Liver (tissue), 10 donors: ENCODE measurements at places on chromosomes 11 and 22. TPM values are rescaled to one million over a fixed set of nuclear protein-coding genes. Genes with fewer than 3 reads are reported as not detected.

The TIMM10B gene
- polyA plus RNA-seq = 16.1 TPM

DNA sequence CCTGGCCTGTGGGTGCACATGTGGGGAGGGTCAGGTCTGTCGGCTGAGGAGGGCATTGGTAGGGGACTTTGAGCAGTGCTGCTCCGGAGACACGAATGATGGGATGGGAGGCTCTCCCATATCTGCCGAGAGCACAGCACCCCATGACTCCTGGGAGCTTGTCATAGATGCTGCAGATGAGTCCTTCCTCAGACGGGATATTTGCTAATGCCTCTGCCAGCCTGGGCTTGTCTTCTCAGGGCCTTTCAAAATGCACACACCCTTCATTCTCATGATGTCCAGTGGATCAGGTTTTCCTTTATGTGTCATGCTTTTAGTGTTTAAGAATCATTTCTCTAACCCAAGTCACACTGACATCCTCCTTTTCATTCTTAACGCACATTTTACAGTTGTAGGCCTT is 8.1 kb upstream of the RNH1 start:
- no peak for DNase-seq

GRCh38 chr11:127632976-127633680 is 632.6 kb upstream of the KIRREL3 start:
- no peak for DNase-seq

- DNase-seq = no peak
These were observed 16.4 kb upstream of the SLC25A1 start for GRCh38 chr22:19194766-19195536.

- no peak for DNase-seq
These were observed 3.1 kb downstream of the AKIP1 start for GRCh38 chr11:8913961-8914660.

DNA sequence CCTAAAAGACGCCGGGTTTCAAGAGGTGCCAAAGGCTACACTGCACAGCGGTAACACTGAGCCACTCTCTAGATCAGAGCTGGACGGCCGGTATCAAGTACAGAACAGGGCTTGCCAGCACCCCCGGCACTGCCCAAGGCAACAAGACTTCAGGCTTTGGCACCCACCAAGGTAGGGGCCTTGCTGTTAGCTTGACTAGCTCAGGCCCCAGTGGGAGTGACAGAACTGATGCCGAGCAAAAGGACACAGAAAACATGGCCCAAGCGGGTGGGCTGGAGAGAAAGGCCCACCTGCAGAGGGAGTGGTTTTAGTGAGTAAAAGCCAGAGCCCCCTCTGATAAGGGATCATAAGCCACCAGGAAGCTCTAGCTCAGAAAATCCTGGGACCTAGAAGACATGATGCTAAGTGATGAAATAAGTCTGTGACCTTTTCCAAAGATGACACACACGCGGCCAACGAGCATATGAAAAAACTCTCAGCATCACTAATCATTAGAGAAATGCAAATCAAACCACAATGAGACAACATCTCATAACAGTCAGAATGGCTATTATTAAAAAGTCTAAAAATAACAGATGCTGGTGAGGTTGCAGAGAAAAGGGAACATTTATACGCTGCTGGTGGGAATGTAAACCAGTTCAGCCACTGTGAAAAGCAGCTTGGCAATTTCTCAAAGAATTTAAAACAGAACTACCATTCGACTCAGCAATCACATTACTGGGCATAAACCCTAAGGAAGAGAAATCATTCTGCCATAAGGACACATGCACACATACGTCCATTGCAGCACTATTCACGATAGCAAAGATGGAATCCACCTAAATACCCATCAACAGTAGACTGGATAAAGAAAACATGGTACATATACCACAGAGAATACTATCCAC is 12.9 kb downstream of the EHD1 start:
- DNase-seq = no peak

DNA sequence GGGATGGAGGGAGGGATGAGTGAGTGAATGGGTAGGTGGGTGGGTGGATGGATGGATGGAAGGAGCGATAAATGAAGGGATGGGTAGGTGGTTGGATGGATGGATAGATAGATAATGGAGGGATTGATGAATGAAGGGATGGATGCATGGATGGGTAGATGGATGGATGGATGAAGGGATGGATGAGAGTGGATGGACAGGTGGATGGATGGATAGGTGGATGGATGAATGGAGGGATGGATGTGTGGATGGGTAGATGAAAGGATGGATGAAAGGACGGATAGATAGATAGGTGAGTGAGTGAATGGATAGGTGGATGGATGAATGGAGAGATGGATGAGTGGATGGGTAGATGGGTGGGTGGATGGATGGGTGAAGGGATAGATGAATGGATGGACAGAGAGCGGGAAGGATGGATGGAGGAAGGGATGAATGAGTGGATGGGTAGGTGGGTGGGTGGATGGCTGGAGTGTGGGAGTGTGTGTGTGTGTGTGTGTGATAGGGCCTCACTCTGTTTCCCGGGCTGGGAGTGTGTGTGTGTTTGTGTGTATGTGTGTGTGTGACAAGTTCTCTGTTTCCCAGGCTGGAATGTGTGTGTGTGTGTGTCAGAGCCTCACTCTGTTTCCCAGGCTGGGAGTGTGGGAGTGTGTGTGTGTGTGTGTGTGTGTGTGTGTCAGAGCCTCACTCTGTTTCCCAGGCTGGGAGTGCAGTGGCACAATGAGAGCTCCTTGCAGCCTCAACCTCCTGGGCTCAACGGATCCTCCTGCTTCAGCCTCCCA is 2.1 kb upstream of the PRR33 start:
- no peak for DNase-seq

The MMP1 gene
- polyA plus RNA-seq = 0.06 TPM

DNA sequence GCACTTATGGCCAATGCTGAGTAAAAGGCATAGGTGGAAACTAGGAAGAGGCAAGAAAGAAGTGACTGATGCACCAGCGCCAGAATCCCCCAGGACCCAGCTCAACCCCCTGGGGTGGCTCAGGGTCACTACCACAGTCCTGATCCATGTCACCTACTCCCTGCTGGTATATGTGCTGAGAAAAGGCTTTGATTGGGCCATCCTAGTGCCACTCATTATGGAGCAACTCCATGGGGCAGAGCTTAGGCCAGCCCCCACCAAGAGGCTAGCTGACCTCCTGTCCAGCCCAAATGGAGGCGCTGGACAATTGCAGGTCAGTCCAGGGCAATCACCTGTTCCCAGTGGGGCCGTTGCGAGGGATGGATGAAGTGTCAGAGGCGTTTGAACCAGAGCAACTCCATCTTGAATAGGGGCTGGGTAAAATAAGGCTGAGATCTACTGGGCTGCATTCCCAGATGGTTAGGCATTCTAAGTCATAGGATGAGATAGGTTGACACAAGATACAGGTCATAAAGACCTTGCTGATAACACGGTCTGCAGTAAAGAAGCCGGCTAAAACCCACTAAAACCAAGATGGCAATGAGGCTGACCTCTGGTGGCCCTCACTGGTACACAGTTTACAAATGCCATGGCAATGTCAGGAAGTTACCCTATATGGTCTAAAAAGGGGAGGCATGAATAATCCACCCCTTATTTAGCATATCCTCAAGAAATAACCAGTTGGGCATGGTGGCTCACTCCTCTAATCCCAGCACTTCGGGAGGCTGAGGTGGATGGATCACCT is 20.6 kb upstream of the DAGLA start:
- no peak for DNase-seq

The CYP2D6 gene
- 175 TPM for polyA plus RNA-seq

The OR52N4 gene
- not detected for polyA plus RNA-seq

The CATSPERZ gene
- not detected for polyA plus RNA-seq

GRCh38 chr22:31629741-31630184 is 32.3 kb downstream of the PISD start:
- no peak for DNase-seq

- peak; percentile 74 for DNase-seq
These were observed 921 bp downstream of the C1QTNF5 start for GRCh38 chr11:119339589-119340334.

The NR1H3 gene
- polyA plus RNA-seq = 57.3 TPM

The ABTB2 gene
- 2.4 TPM for polyA plus RNA-seq

DNA sequence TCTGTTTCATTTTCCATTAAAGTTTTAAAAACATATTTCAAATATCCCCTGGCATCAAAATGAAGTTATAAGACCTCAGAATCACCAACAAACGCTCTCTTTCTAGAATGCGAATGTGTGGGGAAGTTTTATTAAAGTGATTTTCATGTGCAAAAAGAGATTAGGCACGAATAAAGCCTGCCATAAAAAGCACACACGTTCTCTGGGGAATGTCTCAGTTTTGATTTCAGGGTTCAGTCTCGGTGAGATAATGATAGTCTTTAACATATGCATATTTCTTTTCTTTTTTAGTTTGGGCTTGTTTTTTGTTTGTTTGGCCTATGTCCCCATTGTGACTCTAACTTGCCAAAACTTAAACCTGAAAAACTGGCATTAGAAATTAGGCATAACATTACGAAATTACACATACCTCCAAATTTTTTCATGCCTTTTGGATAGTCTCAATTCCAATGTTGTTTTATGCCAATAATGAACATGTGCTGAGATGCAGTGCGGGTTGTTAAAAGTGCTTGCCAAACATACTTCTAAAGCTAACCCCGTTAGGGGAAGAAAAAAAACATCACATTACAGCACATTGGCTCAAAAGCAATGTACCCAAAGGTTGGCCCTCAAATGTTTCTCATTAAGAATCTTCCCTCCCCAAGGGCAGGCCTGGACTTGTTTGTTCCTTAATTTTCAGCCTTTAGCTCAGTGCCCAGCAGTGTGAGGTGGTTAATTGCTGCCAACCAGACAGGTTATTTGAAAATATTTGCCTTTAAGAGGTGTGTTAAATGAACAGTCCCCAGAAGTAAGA is 33.2 kb upstream of the FBLN1 start:
- DNase-seq = no peak

DNA sequence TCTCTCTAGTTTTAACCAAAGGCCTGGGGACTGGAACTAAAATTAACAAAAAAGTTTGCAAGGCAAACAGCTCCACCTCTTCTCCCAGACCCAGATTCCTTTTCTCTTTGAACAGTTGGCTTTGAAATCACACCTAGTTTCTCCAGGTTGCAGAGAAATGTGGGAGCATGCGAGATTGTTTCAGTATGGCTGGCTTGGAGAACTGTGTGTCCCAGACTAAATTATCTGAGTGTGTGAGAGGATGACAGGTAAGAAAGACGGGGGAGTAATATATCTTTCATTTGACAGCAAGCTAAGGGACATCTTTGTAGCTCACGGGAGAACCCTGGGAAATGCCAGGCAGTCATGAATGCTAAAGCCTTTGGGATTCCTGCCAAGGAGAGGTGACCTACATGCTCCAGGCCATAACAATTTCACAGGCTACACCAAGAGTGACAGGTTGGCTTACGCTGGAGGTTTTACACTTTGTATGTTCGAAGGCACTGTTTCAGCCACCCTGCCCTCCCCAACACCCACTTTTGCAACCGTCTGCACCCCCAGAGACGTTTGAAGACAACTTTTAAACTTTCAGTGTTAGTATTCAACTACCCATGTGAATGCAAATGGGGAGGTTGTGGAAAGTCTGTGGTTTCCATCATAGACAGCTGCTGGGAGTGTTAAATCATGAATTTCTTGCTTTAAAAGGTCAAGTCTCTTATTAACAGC is 109.3 kb upstream of the SNX19 start:
- no peak for DNase-seq

DNA sequence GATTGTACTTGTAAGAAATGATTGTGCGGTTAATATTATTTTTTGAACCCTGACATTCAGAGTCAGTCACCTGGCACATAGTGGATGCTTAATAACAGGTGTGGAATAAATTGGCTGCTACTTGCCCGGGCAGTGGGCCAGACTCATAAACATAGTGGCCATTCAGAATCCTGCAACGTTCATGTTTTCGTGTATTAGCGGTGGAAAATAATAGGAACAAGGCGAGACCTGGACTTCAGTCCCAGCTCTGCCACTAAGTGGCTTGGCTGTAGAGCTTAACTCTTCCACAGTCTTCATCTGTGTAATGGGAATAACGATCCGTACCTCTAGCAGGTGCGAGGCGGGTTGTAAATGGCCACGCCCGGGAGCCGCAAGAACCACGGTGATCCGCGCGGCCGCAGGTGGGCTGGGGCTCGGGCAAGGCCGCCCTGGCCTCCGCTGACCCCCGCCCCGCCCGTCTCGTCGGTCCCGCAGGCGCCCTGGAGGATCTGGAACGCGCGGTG is 761 bp upstream of the TMEM25 start:
- no peak for DNase-seq

The ANO5 gene
- 1.0 TPM for polyA plus RNA-seq

DNA sequence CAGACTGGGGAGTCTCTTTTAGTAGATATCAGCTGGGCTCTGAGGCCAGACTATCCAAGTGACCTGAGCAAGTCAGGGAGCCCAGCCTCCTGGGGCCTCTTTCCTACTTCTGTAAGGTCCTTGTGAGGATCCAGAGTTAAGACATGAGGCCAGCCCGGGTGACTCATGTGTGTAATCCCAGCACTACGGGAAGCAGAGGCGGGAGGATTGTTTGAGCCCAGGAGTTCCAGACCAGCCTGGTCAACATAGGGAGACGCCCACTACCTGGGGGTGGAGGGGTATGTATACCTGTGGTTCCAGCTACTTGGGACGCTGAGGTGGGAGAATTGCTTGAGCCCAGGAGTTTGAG is 36.9 kb upstream of the POLA2 start:
- no peak for DNase-seq

The C11orf42 gene
- polyA plus RNA-seq = not detected

The DGAT2 gene
- 152 TPM for polyA plus RNA-seq

GRCh38 chr11:35812828-35813227 is 131.0 kb upstream of the LDLRAD3 start:
- DNase-seq = no peak

DNA sequence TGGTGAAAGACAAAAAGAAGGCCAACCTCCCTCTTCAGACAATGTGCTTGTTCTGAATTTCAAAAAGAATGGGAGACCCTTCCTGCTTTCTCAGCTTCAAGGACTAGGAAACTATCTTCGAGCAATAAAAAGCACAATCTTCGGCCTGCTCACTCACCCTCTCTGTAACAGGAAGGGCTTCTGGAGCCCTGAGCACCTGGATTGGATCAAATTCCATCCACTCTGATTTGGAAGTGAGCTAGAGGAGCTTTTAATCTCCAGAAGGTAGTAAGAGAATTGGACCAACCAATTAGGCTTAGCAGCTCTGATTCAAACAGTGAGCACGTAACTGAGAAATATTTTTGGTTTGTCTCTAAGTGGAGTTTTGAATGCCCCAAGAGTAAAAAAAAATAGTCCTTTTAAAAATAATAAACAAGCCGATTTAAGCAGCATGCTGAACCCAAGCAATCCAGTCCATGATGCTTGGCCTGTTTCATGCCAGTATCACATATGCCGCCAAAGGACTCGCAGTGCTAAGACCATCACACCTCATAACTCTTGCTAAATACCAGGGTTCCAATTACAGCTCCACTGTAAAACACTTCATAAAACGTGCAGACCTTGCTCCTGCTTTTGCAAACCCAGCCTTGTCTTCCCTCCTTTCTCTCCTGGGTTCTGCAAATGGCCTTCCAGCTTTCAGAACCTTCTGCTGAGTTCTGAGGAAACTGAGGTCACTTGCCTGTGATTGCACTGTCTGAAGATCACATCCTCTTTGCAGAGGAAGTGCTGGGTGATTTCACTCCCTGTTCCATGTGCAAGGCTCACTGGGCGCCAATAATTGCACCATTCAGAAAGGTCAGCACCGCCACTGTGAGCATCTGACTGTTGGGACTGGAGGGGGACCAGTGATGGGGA is 74.4 kb downstream of the SLC1A2 start:
- no peak for DNase-seq

- DNase-seq = peak; percentile 51
These were observed 624 bp downstream of the CBL start for GRCh38 chr11:119206511-119207414.

GRCh38 chr11:36403661-36404060 is 106.4 kb downstream of the TRAF6 start:
- no peak for DNase-seq

The PAX6 gene
- polyA plus RNA-seq = not detected
